Foreskin keratinocyte (primary cell): ENCODE measurements at places on chromosomes 7 and 10. TPM values are rescaled to one million over a fixed set of nuclear protein-coding genes. Genes with fewer than 3 reads are reported as not detected.

GRCh38 chr7:34158368-34159153 is 253.2 kb downstream of the BMPER start:
- no peak for DNase-seq

- no peak for DNase-seq
These were observed 818.0 kb downstream of the PHTF2 start for GRCh38 chr7:78616539-78616938.

Gene PSD
- 0.14 and 0.24 TPM in 2 replicates for total RNA-seq

DNA sequence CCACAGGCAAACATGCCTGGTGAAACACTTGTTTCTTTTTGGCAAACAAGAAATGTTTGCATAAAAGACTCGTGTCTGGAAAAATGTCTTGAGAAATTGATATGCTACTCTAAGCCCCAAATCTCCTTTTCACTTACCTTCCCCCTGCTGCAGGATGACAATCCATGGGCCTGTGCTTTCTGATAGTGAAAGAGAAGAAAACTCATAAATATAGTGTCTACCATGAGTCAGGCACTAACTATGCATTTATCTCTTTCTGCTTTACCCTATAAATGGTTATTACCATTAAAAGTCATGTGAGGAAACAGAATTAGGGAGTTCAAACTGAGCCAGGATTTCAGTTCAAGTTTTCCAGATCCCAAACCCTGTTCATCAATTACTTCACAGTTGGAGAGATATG is 6.6 kb upstream of the TARP start:
- no peak for DNase-seq

Gene PDE6C
- total RNA-seq, result not detected in 2 replicates

DNA sequence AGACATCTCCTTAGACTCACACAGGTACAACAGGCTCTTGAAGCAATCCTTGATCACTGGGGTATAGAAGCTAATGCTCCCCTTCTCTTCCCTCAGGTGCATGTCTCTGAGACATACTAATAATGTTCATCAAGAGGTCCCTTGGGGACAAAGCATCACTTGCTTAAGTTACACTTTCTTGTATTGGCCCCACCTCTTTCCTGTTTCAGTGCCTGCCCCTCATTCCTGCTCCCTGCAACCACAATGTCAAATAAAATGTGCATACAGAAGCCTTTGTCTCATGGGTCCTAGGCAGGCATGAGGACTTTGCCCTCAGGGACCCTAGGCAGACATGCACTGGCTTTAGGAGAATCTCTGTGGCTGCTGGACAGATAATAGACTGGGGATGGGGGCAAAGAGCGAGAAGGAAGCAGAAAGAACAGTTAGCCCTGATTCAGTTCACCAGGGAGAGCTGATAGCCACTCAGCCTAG is 175.0 kb upstream of the NPY start:
- no peak for DNase-seq

DNA sequence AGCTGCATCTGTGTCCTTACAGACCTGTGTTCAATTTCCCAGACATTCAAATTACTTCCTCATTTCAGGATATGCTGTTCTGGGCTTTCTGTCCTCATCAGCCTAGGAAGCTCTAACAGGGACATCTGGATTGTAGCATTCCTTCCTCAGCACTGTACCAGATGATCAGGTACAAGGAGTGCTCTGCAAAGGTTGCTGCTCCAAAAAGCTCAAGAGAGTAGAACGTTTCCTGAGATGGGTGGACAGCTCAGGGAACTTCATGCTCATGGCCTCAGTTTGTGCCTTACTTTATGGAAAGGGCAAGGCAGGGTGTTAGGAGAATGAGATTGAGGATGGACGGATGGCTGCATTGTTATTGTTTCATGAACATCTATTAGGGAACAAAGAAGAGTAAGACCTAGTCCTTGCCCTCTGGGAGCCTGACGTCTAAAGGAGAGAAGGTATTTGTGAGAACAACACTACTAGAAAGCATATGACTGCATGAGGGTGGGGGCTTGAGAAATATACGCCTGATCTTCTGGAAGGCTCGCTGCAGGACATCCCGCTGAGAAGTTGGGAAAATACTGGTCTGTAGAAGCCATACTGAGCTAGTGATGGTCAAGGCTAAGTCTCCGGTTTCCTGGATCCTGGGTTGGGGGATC is 10.5 kb upstream of the ZNF212 start:
- no peak for DNase-seq

- no peak for DNase-seq
These were observed 211.1 kb downstream of the GALNT17 start for GRCh38 chr7:71343039-71343438.

- peak; percentile 54 for DNase-seq
These were observed at the start of gene BICC1 for GRCh38 chr10:58512491-58513187. TSS of gene BICC1 (plus strand) at chr10:58512872. CDS start at chr10:58513144, 272 bp downstream.
